EL (cell line): ENCODE measurements at places on chromosomes 4 and X.
A peak's percentile ranks its signal among the peaks of the same experiment; 100 is the strongest.

DNA sequence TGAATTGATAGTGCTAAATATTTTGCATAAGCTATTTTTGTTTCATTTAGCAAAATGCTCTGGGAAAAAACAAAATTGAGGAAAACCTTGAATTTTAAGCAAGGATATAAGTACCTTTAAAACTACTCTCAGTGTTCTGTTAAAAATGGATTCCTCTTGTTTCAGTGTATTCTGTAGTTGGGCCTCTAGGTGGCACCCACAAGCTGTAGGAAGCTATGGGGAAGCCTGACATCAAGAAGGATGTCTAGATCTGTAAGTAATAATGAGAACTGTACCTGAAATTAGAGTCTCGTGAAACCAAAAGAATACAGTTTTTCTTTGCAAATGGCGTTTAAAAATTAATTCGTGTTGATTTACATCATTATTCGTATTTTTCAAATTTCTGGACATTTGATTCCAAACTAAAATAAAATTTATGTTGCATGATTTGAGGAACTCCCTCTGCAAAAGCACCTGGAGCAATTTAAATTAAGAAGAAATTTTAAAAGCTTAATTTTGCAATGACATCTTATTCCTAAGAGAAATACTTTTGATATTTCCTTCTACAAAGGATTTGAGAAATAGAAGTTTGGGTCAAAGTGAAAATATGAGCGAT, 51.2 kb downstream of the TMPRSS11E start:
- DNase-seq: peak; percentile 52

DNA sequence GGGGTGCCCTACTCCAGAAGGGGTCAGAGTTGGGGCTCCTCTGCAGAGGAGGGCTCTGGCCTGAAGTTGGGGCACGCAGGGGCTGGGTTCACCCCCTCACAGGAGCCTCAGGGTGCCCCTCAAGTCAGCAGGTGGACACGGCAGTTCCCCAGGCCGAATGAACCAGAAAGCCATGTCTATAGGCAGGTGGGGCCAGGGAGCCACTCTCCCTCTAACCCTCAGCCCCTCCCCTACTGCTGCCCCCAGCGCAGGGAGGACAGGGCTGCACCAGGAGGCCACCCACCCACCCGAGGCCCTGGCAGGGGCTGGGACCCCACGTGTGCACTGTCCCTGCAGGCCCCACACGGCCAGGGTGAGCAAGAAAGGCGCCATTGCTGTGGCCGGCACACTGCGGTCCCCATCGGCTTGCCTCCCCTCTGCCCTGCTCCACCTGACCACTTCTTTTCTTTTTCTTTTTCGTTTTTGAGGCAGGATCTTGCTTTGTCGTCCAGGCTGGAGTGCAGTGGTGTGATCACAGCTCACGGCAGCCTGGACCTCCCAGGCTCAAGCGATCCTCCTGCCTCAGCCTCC, 83.8 kb downstream of the FAM53A start:
- DNase-seq: no peak

DNA sequence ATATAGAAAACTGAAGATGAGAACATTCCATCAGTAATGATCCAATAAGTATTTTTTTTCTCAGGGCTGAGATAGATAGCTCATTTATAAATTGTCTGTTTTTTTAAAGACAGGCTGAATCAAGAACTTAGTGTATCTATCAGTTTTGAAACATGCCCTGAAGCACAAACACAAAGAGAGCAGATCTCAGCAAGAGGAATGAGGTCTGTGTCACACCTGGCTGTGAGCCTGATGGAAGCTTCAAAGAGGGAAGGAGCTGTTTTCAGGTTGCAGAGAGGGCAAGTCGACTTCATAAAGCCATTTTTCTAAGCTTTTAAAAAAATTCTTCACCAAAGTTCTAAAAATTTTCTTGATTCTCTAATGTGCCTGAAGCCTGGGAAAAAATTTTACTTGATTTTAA, 434.9 kb downstream of the PDGFC start:
- DNase-seq: peak; percentile 40

DNA sequence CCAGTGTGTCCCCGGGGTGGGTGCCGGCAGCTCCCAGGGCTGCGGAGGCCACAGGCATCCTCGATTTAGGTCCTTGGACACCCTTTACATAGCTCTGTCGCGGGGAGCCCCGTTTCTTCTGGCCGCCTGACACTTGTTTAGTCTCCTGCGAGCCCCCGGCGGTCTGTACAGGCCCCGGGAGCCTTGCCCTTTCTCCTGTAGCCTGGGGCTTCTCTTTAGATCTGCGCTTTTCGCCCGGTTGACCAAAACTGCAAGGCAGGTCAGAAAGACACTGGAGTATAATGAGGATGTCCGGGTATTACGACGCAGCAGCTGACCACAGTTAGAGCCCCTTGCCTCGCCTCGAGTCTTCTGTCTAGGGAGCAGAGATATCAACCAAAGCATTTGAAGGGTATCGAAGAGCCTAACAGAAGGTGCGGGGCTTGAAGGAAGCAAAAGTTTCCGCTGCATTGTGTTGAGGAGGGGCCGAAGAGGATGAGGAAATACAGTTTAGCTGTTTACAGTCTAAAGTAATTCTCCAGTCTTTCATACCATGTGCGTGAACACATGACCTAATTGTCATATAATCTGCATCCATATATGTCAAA, 479 bp downstream of the BRCC3 start:
- peak; percentile 8 for DNase-seq

DNA sequence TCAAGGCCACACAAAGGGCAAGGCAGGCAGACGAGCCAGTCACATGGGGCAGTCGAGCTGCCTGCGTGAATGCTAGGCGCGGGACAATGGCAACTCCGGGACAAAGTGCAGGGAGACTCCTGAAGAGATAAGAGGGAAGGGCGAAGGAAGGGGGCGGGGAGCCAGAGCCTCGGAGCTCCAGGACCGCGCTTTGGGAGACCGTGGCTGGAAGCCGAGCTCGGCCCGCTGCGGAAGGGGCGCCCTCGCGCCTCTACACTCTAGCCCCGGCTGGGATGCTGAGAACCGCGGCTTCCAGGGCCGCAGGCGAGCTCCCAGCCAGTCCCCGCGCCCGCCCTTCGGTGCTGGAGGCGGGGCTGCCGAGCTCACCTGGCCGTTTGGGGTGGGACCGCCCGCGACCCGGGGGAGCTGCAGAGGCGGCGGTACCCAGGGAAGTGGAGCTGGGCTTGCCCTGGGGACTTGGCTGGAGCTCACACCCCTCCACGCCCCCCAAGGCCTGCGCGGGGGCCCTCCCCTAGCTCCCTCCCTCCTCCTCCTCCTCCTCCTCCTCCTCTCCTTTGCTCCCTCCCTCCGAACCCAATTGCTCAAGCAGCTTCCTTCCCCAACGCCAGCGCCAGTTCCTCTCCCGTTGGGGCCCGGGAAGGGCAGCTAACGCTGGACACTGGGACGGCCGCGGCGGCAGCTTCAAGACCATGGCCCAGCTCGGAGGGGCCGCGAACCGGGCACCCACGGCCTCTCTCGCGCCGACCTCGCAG, at the start of gene SOWAHD:
SOWAHD (plus strand) TSS at position 610 of the 752 bp plus-strand sequence; CDS start at position 690, 80 bp downstream.
- DNase-seq: peak; percentile 63

DNA sequence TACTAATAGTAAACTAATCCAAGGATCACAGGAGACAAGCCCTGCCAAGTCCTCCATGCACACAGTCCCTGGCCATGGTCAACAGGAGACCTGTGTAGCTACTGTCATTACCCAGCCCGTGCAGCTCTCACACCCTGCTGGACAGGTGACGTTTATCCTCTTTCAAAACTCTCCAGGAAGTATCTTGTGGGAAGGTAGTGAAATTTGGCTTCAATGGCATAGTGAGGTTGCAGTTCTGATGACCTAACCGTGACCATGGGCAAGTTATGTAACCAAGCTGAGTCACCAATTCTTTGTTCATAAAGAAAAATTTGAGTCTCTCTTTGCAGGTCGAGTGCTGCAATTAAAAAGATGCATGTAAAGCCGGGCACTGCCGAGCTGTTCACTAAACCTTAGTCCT, 11.3 kb upstream of the SLC2A9 start:
- peak; percentile 61 for DNase-seq

DNA sequence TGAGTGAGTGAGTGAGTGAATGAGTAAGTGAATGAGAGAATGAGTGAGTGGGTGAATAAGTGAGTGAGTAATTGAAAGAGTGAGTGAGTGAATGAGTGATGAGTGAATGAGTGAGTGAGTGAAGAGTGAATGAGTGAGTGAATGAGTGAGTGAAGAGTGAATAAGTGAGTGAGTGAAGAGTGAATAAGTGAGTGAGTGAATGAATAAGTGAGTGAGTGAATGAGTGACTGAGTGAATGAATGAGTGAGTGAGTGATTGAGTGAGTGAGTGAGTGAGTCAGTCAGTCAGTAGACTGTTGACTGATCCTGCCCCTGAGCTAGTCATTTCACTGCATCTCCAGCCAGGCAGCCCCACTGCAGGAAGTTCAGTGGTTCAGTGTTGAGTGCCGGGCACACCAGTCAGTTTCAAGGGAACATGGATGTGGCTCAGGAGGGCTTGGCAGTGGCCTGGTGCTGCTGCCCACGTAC, 228.4 kb upstream of the PSAPL1 start:
- DNase-seq: no peak

GRCh38 chr4:4838051-4838935, 21.2 kb upstream of the MSX1 start:
- no peak for DNase-seq

DNA sequence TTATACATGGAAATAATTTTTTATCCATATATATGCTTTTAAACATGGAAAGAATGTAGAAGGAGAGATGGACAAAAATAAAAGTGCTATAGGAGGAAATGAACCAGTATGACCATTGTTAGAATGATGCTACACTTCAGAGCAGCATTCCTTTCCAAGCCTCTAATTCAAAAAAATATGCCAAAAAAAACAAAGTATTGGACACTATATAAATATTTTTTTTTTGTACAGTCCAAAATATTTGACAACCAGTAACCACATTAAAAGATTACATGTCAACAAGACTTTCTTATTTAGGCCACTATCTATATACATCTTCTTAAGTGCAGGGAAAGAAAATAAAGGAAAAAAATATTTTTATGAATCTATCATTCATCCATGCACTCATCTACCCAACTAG, 198.6 kb downstream of the LRBA start:
- peak; percentile 31 for DNase-seq

GRCh38 chr4:142832022-142832421, 14.1 kb downstream of the INPP4B start:
- DNase-seq: no peak

DNA sequence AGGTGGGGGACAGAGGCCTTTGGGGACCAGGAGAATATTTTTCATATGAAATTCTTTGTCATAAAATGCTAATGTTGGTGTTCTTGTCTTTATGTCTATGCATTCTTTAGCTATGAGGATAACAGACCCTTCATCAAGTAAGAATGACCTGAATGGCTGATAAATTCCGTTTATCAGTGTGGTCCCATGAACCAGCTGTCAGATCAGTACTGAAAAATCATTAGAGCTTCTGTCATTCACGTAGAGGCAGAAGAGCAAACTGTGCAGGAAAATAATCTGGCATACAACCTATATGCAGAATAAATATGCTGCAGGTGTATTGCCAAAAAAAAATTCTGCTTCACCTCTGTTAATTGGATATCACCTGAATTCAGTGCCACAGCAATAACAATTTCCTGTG, 828.6 kb downstream of the ADGRL3 start:
- no peak for DNase-seq

DNA sequence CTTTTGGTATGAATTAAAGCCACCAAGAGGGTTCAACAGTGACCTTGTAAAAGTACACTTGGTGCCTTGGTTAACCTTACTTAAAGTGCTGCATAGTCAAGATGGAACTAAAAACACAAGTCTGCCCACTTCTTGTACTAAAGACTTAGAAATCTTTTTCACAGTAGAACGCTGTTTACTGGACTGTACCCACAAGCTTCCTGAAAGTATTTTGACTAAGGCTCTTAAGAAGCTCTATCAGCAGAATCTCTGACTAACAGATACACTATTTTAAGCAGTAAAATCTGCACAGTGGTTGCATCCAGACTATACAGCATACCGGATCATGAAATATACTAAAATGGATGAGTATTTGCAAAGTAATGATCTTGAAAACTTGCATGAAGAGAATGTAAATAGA, 7.2 kb downstream of the RAB28 start:
- peak; percentile 71 for DNase-seq

DNA sequence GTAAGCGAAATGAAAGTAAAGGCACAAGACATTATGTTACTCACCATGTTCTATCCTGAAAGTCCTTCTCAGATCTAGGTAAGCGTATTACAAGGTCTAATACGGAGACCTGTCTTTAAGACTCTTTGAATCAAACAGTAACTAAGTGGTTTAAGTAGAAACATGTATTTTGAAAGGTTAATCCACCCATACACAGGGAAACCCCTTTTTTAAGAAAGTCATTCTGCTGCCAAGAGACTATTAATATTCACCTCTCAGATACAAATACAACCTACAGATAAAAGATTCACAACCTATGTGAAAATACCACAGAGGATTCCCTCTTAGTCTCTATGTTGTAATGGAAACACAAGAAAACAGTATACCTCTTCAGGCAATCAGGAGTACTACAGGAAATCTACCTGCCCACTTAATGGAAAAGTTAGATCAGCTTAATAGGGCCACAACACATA, 63.2 kb upstream of the TNIP3 start:
- no peak for DNase-seq

DNA sequence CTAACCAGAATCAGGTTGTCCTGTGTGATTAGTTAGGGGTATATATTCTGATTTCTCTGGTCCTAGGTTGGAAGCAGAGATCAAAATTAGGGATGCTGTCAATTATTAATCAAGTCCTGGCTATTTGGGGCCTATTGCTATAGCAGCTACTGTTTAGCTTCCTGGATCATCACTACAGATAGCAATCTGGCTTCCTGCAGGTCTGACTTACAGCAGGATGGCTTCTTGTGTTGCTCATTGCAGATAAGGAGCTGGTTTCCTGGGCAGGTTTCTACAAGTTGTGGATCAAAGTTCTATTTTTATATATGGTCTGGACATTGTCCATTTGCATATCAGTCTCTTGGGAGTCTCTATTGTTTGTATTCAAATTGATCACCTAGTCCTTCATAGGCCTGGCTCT, 57.7 kb upstream of the C4orf54 start:
- no peak for DNase-seq

DNA sequence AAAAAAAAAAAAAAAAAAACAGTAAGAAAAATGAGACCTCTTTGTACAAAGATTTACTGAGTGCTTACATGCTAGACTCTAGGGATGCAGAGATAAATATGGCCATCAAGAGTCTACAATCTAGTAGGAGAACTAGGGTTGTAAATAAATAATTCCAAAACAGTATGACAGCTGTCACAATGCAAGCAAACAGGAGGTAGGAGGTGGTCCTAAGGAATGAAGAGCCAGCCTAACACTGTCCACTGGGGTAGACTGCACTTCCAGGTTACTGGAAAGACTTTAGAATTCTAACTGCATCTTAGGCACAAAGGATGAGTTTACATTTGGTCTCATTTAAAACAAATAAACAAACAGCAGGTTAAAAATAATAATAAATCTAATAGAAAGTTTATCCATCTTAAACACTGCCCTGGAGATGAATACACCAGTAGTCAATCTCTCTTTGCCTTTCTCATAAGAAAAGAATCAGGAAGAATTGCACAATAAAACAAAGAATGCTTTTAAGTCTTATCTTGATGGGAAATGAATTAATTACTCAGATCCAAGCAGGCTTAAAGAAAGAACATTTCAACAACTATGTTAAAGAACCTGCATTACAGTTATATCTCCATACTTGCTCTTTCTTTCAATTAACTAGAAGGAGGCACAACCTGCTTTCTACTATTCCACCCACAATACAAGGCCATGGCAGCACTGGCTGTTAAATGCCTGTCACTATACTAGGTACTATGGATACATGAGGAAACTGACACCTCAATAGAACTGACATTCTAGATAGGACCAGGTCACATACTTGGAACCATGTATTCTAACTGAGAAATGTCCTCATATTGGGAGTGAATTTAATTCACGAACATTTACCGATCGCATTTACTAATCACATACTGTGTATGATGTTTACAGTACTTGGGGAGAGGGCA, 12.7 kb downstream of the ADGRA3 start:
- no peak for DNase-seq

GRCh38 chrX:26032111-26032912, 105.8 kb upstream of the MAGEB18 start:
- no peak for DNase-seq
